ENCODE measurements at places on chromosomes 6 and 20.

DNA sequence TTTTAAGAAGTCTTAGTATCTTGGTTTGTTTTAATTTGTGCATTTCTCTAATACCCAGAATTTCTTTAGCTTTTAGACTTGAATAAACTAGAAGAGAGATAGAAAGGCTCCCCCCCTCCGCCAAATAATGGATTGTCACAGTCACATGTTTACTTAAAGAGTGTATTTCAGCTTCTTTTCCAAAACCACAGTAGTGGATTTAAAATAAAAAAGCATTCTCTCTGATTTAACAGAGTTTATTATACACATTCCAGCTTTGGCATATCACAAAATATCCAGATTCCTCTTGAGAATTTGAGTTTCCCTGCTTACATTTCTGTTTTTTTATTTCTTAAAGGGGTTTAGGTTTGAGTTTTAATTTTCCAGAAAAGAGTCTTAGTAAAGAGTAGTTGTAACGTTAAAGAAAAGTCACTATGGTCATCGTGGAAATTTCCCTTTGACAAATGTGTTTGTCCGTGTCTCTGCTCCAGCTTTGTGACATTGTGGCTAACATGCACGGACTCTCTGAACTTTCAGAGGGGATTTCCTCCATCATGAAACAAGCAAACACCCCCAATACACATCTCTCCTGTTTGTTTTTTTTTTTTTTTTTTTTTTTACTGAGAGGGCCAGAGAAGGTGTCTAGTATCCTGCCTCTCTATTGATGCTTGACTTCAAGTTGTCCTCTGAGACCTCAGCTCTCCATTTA, 113.5 kb upstream of the SUPT3H start:
- peak overlapping the region; percentile 65 for H3K27ac ChIP-seq
- peaks cover 16% of the 10 kb centered on the region for H3K4me1 ChIP-seq
- no peaks in the 10 kb centered on the region for H3K27me3 ChIP-seq
- DNase-seq, result peak; percentile 68
- H3K36me3 ChIP-seq, result no peaks in the 10 kb centered on the region

- DNase-seq, result no peak
- H3K27ac ChIP-seq, result no peak overlapping the region
- H3K4me1 ChIP-seq, result peaks cover 3% of the 10 kb centered on the region
These were observed 120.8 kb downstream of the ISM1 start for GRCh38 chr20:13341737-13342393.

DNA sequence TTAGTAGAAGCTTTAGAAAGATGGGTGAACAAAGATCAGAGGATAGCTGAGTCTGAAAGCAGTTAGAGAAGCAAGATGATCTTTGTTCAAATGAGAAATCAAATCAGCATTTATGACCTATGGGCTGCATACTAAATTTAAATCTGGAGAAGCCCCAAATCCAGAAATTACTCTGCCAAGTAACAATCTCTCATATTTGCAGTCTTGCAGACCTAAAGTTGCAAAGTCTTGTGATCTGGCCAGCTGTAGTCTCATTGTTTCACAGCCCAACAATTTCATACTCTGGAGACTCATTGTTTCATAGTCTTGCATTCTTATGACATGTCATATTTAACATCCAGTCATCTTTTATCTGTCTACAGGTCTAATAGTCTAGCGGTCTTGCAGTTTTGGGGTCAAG, 364.9 kb upstream of the RSPO3 start:
- H3K27ac ChIP-seq, result no peak overlapping the region
- no peaks in the 10 kb centered on the region for H3K36me3 ChIP-seq
- H3K27me3 ChIP-seq, result no peaks in the 10 kb centered on the region

DNA sequence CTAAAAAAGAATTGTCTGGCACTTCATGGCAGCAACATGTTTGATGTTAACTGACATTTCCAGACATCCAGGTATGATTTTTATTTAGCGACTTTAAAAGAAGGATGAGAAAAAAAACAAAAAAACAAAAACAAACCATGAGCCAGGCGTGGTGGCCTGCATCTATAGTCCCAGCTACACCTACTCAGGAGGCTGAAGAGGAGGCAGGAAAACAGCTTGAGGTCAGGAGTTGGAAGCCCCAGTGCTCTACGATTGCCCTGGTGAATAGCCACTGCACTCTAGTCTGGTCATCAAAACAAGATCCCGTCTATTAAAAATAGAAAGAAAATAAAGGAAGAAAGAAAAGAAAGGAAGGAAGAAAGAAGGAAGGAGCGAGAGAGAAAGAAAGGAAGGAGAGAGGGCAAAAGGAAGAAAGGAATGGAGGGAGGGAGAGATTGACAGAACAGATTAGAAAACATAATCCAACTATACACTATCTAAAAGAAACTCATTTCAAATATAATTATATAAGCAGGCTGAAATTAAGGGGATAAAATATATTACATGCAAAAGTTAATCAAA, 141.6 kb downstream of the TRIM27 start:
- H3K4me1 ChIP-seq, result no peaks in the 10 kb centered on the region
- H3K27me3 ChIP-seq, result peaks cover 28% of the 10 kb centered on the region
- no peak for DNase-seq
- no peaks in the 10 kb centered on the region for H3K36me3 ChIP-seq

- no peaks in the 10 kb centered on the region for H3K4me1 ChIP-seq
- DNase-seq, result no peak
- no peak overlapping the region for H3K4me3 ChIP-seq
- H3K27ac ChIP-seq, result no peak overlapping the region
- no peaks in the 10 kb centered on the region for H3K36me3 ChIP-seq
These were observed 8.7 kb downstream of the SLC32A1 start for GRCh38 chr20:38732981-38733380.

DNA sequence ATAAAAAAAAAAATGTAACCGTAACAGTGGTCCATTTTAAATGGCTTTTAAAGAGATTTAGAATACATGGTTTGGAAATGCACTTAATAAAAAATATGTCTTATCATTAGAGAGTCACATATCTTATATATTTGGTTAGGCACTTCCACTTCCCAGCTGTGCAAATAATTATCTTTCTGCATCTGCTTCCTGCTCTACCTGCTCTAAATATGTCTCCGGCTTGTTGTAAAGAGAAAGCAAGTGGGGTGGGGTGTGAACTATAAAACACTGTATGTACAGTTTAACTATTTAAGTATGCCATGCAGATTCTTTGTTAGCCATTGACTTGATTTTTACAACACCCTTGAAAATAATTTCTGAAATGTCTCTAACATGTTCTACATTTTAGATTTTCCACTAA, 106.3 kb downstream of the NKAIN2 start:
- no peak overlapping the region for H3K4me3 ChIP-seq
- no peaks in the 10 kb centered on the region for H3K36me3 ChIP-seq
- DNase-seq, result no peak
- H3K4me1 ChIP-seq, result no peaks in the 10 kb centered on the region
- no peaks in the 10 kb centered on the region for H3K27me3 ChIP-seq

GRCh38 chr6:2688401-2689064, 62.2 kb downstream of the MYLK4 start:
- DNase-seq, result peak; percentile 90
- H3K4me1 ChIP-seq, result peaks cover 2% of the 10 kb centered on the region
- no peak overlapping the region for H3K4me3 ChIP-seq
- no peaks in the 10 kb centered on the region for H3K36me3 ChIP-seq
- H3K27me3 ChIP-seq, result peaks cover 2% of the 10 kb centered on the region
- H3K27ac ChIP-seq, result no peak overlapping the region

- H3K36me3 ChIP-seq, result no peaks in the 10 kb centered on the region
- H3K4me1 ChIP-seq, result no peaks in the 10 kb centered on the region
- no peak overlapping the region for H3K27ac ChIP-seq
- H3K4me3 ChIP-seq, result no peak overlapping the region
These were observed 227.0 kb downstream of the BMP2 start for GRCh38 chr20:6994452-6994851.

DNA sequence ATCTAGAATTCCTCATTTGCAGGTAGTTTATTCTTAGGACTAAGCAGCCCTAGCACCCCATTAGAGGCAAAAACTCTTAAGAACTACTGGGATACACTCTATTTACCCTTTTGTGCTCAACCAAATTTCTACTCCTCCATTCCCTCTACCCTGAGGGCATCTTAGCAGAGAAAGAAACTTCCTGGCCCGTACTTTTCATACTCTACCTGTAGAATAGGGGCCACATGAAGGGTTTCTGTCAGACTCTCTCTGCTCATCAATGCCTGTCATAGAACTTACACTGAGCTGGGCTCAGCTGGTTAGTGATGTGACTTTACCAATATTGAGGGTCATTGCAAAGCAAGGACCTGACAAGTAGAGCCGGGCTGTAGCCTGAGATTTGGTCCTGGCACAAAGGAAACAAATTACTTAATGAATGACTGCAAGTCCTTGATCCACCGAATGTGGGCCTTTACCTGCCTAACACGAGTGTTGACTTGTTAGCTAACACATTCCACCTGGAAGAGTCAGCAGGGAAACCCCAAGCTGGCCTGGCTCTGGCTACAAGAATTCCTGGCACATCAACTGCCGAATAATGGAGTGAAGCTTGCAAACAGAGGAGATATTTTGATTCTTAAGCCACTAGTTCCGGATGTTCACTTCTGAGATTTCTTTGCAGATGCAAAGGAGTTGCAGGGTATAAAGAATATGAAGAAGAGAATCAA, 280.5 kb upstream of the JAG1 start:
- no peaks in the 10 kb centered on the region for H3K27me3 ChIP-seq
- no peak overlapping the region for H3K27ac ChIP-seq
- no peak overlapping the region for H3K4me3 ChIP-seq
- H3K4me1 ChIP-seq, result no peaks in the 10 kb centered on the region

GRCh38 chr6:10338151-10338550, 76.7 kb downstream of the TFAP2A start:
- no peaks in the 10 kb centered on the region for H3K36me3 ChIP-seq
- no peaks in the 10 kb centered on the region for H3K27me3 ChIP-seq
- no peak overlapping the region for H3K4me3 ChIP-seq
- no peaks in the 10 kb centered on the region for H3K4me1 ChIP-seq
- DNase-seq, result no peak

GRCh38 chr6:140370976-140371870, 996.8 kb upstream of the CITED2 start:
- no peaks in the 10 kb centered on the region for H3K36me3 ChIP-seq
- no peak overlapping the region for H3K4me3 ChIP-seq
- no peak overlapping the region for H3K27ac ChIP-seq
- peaks cover 4% of the 10 kb centered on the region for H3K4me1 ChIP-seq

DNA sequence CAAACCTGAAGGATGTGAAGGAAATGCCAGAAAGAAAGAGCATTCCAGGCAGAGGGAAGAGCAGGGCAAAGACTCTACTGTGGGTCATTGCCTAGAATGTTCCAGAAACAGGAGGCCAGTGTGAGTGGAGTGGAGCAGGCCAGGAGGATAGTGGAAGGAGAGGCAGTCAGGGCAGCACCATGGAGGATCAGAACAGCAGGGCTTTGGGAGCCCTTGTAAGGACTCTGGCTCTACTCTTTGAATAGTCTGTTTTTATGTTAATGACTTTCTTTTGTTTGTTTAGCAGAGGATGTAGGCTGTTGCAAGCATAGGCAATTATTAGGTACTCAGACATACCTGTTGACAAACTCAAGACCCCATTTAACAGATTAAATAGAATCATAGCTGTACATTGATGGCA, 23.6 kb upstream of the FBXL4 start:
- no peak overlapping the region for H3K4me3 ChIP-seq
- no peaks in the 10 kb centered on the region for H3K4me1 ChIP-seq
- DNase-seq, result no peak
- H3K27ac ChIP-seq, result no peak overlapping the region
- no peaks in the 10 kb centered on the region for H3K27me3 ChIP-seq

DNA sequence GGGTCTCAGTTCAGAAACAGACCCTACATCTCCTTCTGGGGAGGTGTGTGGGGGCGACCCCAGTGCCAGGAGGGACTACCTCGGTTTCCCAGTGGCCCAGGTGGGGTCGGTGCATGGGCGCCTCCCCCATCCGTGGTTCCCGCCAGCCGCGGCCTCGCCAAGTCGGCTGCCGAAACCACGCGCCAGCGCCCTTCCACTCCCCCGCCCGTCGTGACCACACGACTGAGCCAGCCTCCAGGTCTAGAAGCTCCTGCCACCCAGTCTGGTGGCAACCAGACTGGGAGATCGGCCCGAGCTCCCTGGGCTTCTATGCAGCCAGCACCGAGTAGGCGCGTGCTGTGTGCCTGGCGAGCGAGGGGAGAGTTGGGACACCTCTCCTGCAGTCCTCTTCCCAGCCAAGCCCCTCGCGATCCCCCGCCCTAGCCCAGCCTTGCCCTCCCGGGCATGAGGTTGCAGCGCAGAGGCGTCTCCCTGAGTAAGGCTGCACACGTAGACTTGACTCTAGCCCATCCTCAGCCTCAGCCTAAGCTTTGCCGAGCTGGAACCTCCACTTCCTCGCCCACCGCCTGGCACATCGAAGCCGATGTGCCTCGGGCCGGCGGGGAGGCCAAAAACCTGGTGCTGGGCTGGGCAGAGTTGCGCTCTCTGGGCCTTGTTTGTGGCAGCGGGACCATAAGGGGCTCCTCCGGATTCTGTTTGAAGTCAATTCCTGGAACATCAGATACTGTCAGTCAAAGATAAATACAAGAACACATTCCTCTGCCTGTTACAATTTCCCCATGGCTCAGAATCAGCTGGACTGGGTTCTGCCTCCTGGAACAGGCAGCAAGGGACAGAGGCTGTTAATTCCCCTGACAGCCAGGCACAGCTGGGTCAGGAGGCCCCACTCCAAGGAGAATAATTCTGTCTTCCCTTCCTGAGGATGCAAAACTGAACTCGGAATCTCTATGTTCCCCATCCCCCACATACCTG, 1.5 kb upstream of the CPNE5 start:
- DNase-seq, result no peak
- no peak overlapping the region for H3K4me3 ChIP-seq
- H3K27me3 ChIP-seq, result peaks cover 52% of the 10 kb centered on the region
- H3K27ac ChIP-seq, result no peak overlapping the region

- no peak overlapping the region for H3K4me3 ChIP-seq
- H3K36me3 ChIP-seq, result no peaks in the 10 kb centered on the region
- DNase-seq, result peak; percentile 62
- no peak overlapping the region for H3K27ac ChIP-seq
- H3K4me1 ChIP-seq, result peaks cover 2% of the 10 kb centered on the region
These were observed 155.8 kb downstream of the WDR27 start for GRCh38 chr6:169545982-169546381.

DNA sequence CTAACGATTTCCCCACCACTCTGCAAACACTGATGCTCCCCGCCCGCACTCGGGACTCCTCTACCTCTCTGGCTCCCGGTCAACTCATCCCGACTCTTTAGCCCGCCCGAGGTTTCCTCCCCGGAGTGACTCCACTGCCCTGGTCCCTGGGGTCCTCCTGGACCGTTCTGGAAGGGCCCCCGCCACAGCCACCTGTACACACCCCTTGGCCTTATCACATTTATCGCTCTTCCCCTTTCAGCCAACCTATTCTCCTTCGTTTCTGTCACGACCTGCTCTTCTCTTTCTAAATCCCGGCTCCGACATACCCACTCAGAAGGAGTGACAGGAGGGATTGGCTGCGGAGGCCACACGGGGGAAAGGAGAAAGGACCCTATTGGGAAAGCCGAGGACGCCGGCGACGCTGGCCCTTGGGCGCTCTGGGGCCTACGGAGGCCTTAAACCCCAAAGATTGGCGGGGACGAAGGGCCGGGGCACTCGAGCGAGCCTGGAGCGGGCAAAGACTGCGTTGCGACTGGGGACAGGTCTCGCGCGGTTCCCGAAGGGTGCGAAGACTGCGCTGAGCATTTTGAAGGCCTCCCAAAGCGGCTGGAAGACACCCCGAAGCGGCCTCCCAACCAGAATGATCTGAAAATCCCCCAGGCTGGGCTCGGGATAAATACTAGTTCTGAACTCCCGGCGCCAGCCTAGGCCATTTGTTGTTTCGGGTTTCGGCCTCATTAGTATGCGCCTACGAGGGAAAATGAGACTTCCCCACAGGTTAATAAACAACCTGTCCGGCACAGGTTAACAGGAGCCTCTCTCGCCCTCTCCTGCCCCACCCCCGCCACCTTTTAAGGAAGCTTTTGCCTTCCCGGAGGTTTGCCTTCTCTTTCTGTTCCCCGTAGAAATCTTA, 9.2 kb downstream of the SIM1 start:
- no peaks in the 10 kb centered on the region for H3K36me3 ChIP-seq
- H3K4me3 ChIP-seq, result no peak overlapping the region
- peaks cover 95% of the 10 kb centered on the region for H3K27me3 ChIP-seq
- no peak for DNase-seq
